Occipital lobe (tissue), 3 donors: ENCODE measurements at places on chromosomes 11 and 22. TPM values are rescaled to one million over a fixed set of nuclear protein-coding genes. Genes with fewer than 3 reads are reported as not detected.

DNA sequence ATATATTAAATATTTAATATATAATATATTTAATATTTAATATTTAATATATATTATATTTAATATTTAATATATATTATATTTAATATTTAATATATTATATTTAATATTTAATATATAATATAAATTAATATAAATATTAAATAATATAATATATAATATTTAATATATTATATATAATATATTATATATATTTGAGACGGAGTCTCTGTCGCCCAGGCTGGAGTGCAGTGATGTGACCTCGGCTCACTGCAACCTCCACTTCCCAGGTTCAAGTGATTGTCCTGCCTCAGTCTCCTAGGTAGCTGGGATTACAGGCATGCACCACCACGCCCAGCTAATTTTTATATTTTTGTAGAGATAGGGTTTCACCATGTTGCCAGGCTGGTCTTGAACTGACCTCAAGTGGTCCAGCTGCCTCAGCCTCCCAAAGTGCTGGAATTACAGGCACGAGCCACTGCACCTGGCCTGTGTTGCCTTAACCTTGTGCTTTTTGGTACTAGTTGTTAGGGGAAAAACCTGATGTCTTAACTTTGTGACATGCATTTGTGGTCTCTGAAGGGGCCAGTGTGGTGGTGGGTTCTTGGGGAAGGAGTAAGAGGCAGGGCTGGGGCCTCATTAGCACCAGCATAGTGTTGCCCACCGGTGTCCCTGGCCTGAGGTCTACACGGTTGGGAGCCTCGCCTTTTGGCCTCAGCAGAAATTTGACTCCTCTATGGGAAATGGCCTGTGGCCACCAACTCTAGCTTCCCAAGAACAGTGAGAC lies 16.6 kb downstream of the SEC14L3 start:
- no peak for DNase-seq

DNA sequence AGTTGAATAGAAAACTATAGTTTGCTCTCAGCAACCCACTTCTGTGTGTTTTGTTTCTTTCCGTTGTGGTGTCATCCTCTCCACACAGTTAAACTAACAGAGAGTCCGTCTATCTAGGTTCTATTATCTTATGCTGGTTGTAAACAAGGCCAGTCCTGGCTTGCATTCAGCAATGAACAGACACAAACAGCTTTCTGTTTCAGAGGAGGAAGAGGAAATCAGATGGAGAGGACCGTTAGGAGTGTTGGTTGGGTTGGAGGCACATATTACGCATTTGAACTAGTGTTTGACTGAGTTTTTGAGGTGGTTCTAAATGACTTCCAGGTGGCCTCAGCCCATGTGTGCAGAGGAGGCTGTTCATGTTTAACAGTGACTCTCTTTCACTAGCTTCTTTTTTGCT lies 129.5 kb upstream of the SORL1-AS1 start:
- DNase-seq = no peak

GRCh38 chr11:125976156-125976555 lies 30.3 kb downstream of the VSIG10L2 start:
- DNase-seq = no peak

DNA sequence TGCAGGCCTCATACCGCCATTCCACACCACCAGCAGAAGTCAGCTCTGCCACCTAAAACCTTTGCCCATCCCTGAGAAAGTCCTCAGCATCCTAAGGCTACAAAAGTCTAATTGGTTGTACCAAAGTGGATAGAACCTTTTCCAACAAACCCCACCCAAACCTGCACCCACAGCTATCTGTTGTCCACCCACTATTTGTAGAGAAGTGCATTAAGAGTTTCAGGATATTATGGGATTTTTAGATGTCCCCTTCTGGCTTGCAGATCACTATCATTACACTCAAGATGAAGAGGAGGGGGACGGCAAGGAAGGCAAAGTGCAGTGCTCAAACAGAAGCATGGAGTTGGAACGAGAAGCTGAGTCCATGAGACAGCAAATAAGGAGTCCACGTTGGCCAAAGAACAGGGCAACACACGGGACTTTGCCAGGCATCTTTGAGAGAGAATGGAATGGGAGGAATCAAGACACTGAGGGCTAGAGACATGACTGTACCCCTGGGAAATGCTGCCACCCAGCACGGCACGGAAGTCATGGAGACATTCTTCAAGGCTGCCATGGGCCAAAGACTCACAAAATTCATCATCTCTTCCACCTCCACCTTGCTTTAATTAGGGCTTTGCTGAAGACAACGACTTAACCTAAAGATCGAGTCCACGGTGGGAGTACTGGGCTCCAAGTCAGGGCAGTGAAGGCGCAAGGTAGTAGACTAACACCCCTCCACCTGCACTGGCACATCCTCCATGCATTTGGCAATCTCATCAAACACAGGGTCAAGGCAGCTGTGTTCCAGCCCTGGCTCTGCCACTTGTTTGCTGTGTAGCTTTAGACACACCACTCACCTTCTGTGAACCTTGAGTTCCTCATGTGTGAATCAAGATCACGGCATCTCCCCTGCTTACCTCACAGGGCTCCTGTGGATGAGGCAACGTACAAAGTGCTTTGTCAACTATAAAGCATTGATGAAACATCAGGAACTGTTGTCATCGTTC lies 112.9 kb upstream of the TMEM45B start:
- no peak for DNase-seq

DNA sequence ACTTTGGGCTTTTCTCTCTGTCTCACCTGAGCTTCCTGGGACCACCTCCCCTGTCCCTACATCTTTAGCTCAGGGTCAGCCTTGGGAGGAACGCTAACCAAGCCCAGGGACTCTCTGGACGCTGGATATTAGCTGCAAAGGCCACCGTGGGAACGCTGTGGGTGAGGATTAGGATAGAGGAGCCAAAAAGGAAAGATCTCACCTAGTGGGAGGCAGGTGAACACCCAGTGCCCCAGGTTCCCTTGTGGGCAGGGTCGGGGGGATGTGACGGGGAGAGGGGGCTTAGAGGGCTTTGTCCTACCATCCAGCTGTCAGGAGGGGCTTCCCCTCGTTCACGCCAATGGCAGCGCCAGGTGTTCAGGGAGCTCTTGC lies 50.2 kb downstream of the LINC01488 start:
- no peak for DNase-seq

The LUZP2 gene
- 93.6 TPM for total RNA-seq

- no peak for DNase-seq
Measured at GRCh38 chr11:85182441-85183387, 444.4 kb downstream of the DLG2 start.

DNA sequence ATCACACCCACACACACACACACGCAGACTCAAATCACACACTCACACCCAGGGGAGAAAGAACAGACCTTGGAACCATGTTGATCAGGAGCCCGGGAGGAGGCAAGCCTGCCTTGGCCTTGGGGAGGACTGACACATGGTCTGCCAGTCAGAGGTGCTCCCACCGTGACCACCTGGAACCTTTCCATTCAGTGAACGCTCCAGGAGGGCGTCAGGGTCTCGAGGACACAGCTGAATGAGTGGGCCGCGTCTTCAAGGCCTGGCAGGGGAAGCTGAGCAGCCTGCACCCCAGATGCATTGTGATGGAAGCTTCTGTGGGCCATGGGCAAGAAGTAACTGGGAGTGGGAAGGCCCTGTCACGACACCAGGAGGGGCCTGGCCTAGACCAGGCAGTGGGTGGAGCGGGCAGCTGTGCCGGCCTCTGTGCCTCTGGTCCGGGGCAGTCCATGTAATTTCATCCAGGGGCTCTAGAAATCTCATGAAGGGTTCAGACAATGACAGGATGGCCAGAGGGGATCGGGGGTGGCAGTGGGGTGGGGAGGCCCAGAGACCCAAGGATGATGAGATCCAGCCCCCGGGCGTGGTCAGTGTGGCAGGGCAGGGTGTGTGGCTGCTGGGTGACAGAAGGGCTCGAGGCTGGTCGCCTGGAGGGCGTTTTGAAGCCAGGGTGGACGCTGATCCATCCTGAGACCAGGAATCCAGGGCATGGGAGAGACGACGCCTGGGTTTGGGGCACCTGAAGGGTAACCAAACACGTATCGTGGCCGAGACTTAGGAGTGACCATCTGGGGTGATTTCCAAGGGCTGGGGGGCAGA lies 53.7 kb downstream of the IGF2 start:
- no peak for DNase-seq

DNA sequence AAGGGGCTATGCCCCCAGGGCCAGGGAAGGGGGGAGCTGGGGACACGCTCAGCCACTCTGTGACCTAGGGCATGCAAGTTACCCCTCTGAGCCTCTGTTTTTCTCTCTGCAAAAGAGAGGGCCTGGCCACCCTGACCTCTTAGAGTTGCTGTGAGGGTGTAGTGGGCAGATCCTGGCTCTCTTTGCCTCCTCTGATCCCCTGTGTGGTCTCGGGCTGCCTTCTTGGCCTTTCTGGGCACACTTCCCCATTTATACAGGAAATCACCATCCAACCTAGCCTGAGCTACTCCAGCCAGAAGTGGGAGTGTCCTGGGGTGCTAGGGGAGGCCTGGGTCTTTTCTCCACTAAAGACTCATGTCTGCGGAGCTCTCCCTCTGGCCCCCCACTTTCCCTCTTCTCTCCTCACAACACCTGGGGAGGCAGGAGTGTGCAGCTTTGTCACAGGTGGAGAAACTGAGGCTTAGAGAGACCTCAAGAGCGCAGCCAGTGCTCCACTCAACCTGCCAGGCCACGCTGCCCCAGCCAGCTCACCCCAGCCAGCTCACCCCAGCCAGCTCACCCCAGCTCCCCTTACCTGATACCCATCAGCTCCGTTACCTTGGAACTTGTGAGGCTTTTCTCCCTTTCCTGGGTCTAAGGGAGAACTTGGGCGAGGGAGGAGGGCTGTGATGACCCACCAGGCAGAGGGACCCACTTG lies 1.4 kb downstream of the AIFM3 start:
- DNase-seq = no peak

DNA sequence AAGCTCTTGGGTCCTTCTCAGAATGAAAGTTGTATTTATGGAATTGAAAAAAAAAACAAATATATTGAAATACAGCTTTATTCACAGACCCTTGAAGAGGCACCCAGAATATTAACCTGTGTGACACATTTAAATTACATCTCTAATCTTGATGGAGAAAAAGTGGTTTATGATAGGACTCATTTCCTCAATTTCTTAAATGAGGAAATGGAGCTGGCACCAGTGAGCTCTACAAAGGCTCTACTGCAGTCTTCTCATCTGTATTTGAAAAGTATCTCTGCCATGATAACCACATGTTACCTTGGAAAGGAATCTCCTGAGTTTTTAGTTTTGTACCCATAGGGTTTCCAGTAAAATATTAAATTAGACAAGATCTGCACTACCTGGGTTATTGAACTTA lies 186.5 kb downstream of the HIPK3 start:
- no peak for DNase-seq

- no peak for DNase-seq
Measured at GRCh38 chr11:22566293-22566692, 59.3 kb downstream of the FANCF start.

DNA sequence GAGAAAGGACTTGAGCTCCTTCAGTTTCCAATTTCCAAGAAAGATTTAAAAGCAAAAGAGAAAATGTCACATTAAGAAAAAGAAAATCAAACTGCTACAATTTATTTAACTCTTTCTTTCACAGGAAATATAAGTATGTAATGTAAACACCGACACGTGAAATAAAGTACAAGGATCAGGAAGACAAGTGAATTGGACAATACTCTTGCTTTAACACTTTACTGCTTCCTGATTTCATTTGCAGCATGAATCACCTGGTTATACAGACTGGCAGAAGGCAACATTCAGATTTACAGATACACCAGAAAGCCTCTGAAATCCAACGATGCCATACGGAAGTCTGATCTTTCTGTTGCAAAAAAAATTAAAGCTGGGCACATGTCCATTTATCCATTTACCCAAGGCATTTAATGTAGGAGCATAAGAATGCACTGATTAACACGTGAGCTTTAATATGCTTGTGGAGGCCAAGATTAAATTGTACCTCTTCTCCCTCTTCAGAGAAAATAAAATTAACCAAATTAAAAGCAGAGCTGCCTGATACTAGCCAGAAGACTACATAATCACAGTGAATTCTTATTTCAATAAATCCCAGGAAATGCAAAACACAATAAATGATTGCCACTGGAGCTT lies 16.0 kb upstream of the PPP2R1B start:
- no peak for DNase-seq

The MS4A3 gene
- 0.16 TPM for total RNA-seq

- no peak for DNase-seq
Measured at GRCh38 chr11:17845431-17845881, 110.9 kb downstream of the KCNC1 start.
